ENCODE measurements at places on chromosomes 7 and 10.

DNA sequence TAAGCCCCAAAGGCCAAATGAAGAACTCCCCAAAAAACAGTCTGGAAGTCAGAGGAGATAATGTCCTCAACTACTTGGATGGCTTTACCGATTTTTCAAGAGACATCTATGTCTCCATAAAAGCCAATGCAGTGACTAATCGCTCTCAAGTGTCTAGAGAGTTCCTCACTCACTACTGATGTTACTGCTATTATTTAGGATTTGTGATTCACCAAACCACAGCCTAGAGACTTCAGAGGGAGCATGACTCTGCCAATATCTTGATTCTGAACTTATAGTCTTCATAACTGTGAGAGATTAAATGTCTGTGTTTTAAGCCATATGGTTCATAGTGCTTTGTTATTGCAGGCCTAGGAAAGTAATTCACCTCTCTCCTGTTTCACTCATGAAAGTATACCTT, 160.2 kb downstream of the IPMK start:
- no peak for ATAC-seq

- ATAC-seq, result no peak
Measured at GRCh38 chr7:16745645-16746044, 7.9 kb upstream of the TSPAN13 start.

- no peak for ATAC-seq
Measured at GRCh38 chr10:113219446-113219845, 269.4 kb downstream of the TCF7L2 start.

DNA sequence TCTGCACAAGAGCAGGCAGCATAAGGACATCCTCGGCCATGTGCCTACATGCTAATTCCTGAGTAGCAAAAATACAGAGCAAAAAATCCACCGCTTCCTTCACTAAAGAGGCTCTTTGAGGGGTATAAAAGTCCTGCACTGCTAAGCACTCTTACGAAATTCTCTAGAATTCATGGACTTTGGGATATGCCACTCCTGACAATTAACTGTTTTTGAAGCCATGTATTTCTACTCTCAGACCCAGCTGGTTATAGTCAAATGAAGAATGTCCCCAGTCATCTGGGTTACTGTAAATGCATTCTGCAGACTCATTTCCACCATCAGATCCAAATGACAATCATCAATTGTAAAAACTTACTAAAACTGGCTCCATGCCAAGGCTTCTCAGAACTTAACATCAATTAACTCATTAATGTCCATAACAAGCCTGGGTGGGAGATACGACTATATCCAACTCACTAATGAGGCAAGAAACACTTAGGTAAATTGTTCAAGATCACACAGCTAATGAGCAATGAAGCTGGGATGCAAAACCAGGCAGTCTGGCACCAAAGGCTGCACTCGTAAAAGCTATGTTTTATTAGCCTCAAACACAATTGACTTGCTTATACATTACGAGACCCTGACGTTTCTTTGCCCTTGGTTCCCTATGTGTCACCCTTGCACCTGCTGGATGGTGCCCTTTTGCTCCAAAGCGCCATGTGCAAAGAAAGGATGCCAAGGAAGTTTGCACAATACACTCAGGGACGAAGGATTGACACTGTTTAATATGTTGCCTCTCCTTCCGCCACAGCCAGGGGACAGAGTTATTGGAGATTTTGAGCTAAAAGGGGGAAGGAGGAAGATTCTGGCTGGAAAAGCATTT, 250.4 kb downstream of the ELMO1 start:
- ATAC-seq, result peak; percentile 21

DNA sequence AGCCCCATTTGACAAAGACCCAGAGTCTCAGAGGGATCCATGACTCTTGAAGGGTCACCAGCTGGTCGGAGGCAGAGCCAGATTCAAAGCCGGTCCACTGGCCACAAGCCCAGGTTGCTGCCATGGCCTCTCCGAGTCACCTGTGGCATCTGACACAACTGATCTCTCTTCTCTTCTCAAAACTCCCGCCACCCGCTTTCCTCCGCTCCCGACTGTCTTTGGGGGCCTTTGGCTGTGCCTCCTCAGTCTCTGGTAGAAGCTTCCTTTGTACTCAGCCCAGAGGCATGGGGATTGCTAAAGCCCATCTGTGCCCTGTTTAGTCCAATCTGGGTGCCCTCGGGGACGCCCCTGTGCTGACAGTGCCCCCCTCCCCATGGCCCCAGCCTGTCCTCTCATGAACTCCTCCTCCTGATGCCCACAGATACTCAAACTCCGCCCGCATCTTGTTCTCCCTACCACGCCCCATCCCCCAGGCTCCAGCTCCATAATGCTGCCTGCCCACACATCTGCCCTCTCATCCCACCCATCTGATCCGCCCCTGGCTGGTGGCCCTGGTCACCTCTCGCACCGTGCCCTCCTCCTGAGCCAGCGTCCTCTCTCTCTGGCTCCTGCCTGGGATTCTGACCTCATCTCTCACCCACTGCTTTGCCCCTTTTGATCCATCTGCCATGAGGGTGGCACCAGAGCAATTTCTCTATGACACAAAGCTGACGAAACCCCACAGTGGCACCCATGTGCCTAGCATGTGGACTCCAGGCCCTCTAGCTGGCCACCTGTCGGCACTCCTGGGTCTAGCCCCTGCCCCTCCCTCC, 150.6 kb downstream of the SLIT1 start:
- no peak for ATAC-seq

DNA sequence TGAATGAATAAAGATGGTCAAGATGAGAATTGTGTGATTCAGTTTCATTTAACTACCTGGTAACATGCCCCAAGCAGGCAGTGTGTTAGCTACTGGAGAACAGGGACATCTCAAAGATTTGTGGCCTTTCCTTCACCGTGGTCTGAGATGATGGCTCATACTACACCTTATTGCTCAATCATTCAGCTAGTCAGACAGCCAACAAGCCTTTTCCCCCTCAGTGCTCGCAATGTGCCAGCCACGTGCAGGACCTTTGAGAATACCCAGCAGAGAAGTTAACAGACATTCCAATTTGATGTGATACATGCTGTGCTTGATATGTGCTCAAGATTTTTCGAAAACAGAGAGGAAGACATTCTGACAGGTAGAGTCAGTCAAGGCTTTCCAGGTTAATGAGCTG, 562.8 kb downstream of the SUGCT start:
- ATAC-seq, result no peak

DNA sequence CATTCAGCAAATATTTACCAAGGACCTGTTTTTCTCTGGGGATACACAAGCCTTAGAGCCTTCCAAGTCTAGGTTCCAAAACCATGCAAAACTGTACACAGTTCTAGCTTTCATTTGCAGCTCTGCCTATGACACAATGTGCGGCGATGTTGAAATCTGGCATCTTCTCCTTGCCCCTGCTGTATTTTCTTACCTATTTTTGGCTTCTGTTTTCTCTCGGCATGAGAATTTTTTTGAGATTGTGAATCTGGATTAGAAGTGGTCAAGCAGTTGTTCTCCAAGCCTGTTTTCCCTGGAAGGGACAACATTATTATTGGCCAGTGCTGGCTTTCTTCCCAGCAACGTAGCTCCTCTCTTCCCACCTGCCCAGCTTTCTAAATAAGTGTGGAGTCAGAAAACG, 176.3 kb downstream of the CREB5 start:
- no peak for ATAC-seq

- peak; percentile 8 for ATAC-seq
Measured at GRCh38 chr7:131522325-131522930, 34.0 kb downstream of the PODXL start.

GRCh38 chr10:57247271-57247670, 886.2 kb upstream of the ZWINT start:
- ATAC-seq, result no peak

- ATAC-seq, result no peak
Measured at GRCh38 chr10:78443900-78444571, 410.4 kb downstream of the RPS24 start.
